Stimulated activated CD4-positive, alpha-beta T cell treated with anti-CD3 and anti-CD28 coated beads, Interleukin-15, amount 100 ng/mL, for 1 hour (primary cell): ENCODE measurements at places on chromosomes 4 and X.

GRCh38 chr4:166827167-166827566, 407.1 kb downstream of the SPOCK3 start:
- no peak for DNase-seq

- no peak for DNase-seq
Observed at GRCh38 chr4:138938366-138938690, 77.3 kb upstream of the NOCT start.

- DNase-seq, result no peak
Observed at GRCh38 chr4:112038861-112039260, 106.4 kb upstream of the FAM241A start.

GRCh38 chr4:181528570-181529184, 714.5 kb upstream of the TENM3 start:
- no peak for DNase-seq

GRCh38 chr4:161260819-161261218, 903.0 kb downstream of the FSTL5 start:
- DNase-seq, result no peak

DNA sequence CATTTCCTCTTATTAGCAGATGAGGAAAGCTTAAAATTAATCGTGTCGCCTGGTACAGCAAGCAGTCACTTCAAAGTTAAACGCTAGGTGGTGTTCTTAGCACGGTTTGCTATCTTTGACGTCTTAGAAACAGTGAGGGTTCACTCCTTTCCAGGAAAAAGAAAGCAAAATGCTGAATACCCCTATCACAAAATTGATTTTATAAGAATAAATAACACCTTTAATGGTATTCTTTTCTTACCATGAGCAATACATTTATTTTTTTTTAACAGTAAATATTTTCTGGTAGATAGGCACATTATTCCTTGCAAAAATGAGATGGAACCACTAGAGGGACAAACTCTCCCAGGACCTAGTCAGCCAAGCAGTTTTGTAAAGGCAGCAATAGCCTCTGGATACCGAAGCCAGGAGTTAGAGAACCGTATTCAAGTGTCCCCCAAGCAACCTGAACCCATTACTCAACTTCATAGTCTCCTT, 153.9 kb downstream of the KDR start:
- no peak for DNase-seq

DNA sequence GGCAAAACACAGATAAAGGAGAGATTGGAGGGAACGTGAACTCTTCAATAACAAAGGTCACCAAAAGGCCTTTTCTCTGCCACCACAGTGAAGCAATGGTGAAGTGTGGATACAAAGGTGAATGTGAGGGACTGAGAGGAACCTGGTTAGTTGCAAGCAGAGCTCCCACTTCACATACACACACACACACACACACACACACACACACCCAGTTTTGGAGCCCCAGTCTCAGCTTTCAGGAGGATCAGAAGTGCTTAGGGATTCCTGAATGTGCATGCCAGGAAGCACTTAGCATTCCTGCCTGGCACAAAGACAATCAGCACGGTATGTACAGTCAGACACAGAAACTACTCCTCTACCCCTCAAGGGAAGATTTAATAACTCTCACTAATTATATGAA, 71.5 kb downstream of the ARHGEF9 start:
- DNase-seq, result no peak

DNA sequence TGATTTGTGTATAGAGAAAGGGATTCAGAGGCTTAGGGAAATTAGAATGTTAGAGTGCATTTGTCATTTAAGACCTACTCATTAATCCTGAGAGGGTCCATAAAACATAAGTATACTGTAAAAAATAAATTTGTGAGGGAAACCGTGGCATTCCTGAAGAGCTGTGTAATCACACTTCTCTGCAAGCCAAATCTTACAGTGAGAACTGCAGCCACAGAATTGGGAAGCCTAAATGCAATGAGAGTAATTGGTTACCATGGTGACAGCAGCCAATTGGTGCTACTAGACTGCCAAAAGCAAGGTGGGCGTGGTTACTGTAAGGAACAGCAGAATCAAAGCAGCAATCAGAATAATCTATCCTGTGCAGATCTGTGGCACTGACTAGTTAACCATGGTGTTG, 345.2 kb upstream of the GRID2 start:
- no peak for DNase-seq

- no peak for DNase-seq
Observed at GRCh38 chr4:11079171-11079570, 349.5 kb downstream of the HS3ST1 start.

DNA sequence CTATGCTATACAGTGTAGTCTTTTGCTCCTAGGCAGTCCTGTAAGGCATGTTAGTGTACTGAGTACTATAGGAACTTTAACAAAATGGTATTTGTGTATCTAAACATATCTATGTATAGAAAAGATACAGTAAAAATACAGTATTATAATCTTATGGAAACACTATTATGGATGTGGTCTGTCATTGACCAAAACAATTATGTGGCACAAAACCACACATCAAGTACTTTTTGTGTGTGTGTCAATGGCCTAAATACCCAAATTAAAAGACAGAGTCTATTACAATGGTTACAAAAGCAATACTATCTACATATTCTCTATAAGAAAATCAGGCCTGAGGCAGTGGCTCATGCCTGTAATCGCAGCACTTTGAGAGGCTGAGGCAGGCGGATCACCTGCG, 610.2 kb upstream of the NDST4 start:
- DNase-seq, result no peak

DNA sequence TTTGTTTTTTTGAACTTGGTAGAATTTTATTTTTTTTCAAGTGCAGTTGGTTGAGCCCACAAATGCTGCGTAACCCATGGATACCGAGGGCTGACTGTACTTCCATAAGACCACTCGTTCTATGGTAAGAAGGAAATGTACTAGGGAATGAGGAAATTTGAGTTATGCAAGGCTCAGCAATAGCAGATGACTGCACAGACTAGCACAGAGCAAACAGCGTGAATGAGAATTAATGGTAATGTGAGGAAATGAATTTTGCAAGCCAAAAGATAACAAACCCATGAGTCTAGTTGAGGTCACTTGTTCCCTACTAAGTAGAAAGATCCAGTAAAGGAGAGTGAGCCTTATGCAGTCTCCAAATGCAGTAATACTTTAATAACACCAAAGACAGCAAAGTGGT, 17.4 kb downstream of the GSPT2 start:
- no peak for DNase-seq

GRCh38 chr4:137531986-137532868, at the start of gene PCDH18:
Gene PCDH18, minus strand, starts transcription at chr4:137532494. Its CDS starts 406 bp downstream, at chr4:137532088.
- DNase-seq, result no peak

GRCh38 chr4:72391281-72391680, 177.7 kb downstream of the ADAMTS3 start:
- DNase-seq, result no peak

GRCh38 chrX:97841544-97842179, 958.0 kb downstream of the RPA4 start:
- DNase-seq, result no peak

GRCh38 chrX:122913134-122913533, 270.9 kb upstream of the GRIA3 start:
- no peak for DNase-seq

GRCh38 chr4:47696823-47697222, 141.0 kb downstream of the CORIN start:
- no peak for DNase-seq
